Fibroblast of skin of scalp (primary cell): ENCODE measurements at places on chromosomes 3 and 15.

DNA sequence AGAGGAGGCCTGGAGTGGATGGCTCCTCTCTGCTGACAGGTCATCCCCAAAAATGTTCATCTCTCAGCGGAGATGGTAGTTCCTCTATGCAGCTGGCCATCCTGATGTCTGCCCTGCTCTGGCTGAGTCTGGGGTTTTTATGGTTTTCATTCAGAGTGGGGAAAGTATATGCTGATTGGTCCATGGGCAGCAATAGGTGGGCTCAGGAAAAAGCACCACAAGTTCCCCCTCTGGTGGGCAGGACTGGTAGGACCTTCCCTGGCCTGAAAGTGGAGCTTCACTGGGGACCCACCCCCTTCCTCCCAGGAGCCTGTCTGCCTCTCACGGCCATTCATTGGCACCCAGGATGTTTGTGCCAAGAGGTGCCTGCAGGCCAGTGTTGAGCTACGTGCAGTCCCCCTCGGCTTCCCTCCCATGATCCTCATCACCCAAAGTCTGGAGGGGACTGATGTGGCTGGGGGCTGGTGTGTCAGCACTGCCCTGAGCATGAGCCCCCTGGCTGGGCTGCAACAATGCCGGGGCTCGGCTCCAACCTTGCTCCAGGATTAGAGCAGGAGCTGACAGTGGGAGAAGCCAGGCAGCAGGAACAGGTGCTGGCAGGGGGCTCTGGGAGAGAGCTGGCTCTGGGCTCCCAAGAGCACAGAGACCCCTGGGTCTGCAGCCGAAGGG is 13.1 kb upstream of the BLOC1S6 start:
- peak; percentile 34 for DNase-seq

GRCh38 chr3:184604039-184604601 is 42.5 kb downstream of the EPHB3 start:
- DNase-seq = no peak

GRCh38 chr3:146279013-146279412 is 28.1 kb upstream of the PLSCR4 start:
- DNase-seq = no peak

- no peak for DNase-seq
Observed at GRCh38 chr3:139808201-139808600, 126.8 kb upstream of the CLSTN2 start.

- DNase-seq = peak; percentile 36
Observed at GRCh38 chr3:76585794-76586392, 454.0 kb upstream of the ROBO2 start.

DNA sequence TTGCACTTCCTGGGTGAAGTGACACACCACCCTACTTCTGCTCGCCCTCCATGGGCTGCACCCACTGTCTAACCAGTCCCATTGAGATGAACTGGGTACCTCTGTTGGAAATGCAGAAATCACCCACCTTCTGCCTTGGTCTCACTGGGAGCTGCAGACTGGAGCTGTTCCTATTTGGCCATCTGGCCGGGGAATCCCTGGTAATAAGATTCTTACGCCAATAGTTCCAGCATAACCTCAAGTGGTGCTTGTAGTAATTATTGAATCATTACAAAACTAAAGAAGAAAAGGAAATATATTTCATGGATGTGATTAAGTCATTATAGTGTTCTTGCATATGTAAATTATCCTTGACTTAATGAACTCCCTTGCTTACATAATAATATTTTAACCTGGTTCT is 841.9 kb downstream of the CADM2 start:
- no peak for DNase-seq

DNA sequence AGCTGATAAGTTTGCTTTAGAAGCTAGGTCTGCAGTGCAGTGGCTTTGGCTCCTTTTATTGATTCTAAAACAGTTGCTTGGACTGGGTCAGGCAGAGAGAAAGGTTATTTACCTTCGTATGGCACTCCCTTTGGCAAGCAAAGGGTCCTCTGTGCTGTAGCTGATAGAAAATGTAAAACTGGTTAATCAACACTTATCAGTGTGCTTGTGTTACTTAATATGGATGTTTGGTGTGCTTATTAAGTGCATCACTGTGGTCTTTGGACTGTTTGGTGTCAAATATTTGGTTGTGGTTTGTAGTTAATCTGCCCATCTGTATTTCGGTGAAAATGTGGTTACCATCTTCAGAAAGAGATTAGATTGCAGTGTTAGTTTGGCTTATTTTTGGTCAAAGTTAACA is 16.0 kb downstream of the UBE2E2 start:
- peak; percentile 40 for DNase-seq

GRCh38 chr3:128091586-128091985 is 32.0 kb downstream of the RUVBL1 start:
- DNase-seq = no peak

DNA sequence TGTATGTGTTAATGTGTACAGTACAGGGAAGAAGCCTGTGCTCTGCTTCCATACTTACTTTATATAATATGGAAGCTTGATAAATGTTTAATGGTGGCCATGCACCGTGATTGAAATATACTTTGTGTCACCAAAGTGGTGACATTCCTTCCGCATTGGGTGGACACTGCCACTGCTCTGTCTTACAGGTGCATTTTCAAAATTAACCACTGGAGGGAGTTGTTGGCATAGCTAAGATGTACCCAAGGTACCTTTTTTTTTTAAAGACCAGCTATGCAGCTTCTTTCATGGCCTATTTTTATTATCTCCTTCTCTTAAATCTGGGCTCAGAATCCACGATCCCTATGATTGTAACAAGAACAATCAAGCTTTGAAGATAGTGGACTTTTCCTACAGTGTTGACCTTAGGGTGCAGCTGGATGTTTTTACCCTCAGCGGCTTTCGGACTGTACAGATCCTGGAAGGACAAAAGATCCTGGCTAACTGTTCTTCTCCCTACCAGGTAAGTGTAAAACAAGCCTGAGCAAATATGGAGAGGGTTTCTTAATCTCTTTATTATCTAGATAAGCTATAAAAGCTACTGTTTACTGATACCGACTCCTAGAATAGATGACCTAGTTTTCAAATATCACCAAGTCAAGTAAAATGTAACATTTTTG is 21.6 kb upstream of the PAK6 start:
- DNase-seq = peak; percentile 73

GRCh38 chr15:40567111-40567510 is 2.0 kb upstream of the RPUSD2 start:
- peak; percentile 17 for DNase-seq

DNA sequence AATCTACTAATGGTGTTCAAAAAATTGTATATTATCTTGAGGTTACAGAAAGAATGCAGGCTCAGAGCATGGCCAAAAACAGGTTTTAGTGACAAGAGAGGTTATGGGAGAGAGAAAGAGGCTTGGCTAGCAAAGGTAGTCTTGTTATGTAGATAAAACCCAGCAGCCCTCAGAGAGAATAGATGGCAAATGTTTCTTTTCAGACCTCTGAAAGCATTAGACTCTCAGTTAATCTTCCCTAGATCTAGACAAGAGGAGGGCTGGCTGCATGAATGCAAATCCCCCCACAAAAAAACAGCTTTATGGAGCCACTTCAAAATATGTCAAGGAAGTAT is 62.2 kb downstream of the OSTN start:
- DNase-seq = no peak

GRCh38 chr3:150254309-150254708 is 153.8 kb upstream of the TSC22D2 start:
- DNase-seq = no peak

DNA sequence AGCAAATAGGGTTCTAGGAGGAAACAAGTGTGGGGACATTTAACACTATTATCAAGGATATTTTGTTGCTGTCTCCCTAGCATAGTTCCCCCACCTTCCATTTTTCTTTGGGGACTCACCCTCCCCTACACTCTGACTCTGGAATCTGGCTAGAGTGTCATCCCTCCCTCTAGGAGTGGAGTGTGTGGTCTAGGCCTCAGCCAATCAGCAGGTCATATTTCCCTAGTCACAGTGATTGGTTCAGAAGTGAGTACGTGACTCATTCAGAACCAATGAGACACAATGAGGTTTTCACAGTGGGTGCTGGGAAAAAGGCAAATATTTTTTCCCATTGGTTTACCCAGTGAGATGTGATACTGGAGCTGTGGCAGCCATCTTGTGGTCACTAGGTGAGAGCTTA is 234.4 kb downstream of the SHQ1 start:
- DNase-seq = no peak

- DNase-seq = no peak
Observed at GRCh38 chr15:33840615-33841014, 127.7 kb upstream of the CHRM5 start.

DNA sequence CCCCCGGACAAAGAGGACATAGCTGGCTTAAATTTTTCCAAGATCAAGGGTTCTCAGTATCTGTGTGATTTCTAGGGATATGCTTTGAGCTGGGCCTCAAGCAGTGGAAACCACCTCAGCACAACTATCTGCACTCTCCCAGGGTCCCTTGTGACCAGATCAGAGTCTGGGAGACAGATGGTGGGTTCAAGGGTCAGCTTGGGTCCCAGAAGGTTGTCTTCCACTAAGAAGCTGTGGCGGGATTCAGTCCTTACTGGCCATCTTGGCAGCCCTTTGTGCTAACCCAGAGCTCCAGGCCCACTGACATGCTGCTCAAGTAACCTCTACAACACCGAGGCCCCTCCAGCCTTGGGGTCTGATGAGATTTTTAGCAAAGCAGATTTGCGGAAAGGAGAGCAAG is 2.7 kb downstream of the INSYN1 start:
- DNase-seq = no peak

- no peak for DNase-seq
Observed at GRCh38 chr3:70137366-70137765, 137.8 kb downstream of the SAMMSON start.

GRCh38 chr3:29826712-29827111 is 545.8 kb downstream of the RBMS3 start:
- DNase-seq = no peak

DNA sequence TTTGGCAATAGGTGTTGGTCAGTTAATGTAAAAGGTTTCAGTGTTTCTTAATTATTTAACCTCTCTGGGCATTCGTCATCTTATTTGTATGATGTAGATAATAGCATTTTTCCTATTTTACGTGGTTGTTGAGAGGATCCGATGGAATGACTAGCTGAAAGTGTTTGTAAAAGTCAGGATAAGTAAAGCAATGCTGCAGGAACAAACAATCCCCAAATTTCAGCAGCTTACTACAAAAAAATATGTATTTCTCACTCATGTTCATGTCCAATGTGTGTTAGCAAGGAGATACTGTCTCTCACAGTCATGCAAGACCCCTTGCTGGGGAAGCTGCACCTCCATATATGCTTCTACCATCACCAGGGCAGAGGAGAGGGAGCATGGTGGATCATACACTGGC is 38.7 kb downstream of the CEMIP start:
- DNase-seq = no peak

- DNase-seq = no peak
Observed at GRCh38 chr3:152219216-152219615, 49.5 kb upstream of the MBNL1 start.

DNA sequence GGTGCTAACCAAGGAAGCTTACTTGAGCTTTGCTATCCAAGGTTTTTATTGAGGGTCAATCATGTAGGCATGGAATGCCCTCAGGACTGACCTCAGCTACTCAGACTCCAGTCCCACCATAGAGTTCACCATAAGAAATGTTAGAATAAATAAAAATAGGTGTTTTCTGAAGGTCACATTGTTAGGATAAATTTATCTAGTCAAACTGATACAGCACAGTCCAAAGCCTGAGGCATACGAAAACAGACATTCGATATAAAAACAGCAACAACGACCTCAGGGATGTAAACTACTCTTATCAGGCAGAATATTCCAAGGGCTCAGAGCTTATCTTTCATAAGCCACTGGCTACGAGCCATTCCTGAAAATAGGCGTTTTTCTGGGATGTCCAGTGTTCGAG is 690.6 kb downstream of the MCTP2 start:
- DNase-seq = no peak

DNA sequence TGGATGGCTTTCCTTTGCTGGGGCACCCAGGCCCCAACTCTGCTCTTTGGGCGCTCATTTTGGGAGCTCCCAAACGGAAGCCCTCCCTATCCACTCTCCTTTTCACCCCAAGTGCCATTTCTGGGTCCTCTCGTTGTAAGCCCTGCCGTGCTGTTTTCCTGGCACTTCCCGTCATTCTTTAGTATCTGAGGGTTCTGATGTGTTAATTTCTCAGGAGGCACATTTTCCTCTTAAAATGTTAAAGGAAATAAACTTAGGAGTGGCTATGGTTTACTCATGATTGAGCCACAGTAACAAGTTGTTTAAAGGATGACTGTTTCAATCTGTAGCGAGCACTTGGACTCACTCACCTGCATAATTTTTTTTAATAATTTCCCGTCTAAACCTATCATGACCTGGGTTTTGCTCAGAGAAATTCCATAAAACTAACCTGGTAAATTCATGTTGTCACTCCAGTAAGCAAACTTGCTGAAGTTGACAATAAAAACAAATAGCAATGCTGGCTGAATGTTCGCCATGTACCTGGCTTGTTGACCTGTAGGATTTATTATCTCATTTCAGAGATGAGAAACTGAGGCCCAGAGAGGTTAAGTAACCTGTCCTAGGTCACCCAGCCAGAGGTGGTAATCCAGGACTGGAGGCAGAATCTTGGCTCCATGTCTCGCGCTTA is 10.6 kb downstream of the ALDH1A3 start:
- DNase-seq = no peak

- no peak for DNase-seq
Observed at GRCh38 chr15:32718227-32718820, 520 bp downstream of the GREM1 start.

DNA sequence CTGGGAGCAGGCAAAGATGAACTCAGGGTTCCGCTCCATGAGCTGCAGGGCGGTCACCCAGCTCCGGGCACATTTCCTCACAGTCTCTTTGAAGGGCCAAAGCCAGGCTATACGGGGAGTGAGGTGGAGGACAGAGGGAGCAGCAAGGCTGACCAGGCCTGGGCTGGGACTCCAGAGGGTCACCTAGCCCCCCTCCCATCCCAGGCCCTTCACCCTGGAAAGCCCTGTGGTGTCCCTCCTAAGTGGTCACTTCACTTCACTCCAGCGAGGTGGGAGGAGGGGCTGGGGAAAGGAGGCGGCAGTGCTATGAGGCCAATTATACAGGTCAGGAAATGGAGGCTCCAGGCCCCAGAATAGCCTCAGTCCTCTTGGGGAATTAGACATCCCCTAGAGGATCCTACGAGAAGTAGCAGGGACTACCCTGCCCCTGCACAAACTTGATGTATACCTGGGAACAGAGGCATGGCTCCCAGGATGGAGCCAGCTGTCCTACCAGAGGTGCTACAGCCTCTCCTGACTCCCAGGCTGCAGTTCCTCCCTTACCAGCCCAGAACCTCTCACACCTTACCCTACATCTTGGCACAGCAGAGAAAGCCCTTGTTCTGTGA is 5.7 kb downstream of the MAN2C1 start:
- DNase-seq = no peak

DNA sequence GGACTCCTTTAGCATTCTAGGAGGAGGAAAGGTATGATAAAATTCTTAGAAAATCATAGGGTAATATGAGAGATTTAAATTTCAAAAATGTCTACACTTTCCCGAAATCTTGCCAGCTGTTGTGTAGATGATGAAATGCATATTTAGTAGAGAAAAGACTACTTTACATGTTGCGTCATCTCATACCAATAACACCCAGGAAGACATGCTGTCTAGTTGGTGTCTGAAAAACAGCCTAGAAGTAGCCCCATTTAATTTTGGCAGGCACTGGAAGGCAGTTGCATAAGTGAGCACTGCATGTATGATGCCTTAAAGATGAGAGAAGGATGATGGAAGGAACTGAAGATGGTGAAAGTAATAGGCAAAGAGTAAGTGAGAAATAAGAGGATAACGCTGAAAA is 310.5 kb upstream of the TPM1 start:
- DNase-seq = peak; percentile 16
